ENCODE measurements at places on chromosomes 7 and 10.

DNA sequence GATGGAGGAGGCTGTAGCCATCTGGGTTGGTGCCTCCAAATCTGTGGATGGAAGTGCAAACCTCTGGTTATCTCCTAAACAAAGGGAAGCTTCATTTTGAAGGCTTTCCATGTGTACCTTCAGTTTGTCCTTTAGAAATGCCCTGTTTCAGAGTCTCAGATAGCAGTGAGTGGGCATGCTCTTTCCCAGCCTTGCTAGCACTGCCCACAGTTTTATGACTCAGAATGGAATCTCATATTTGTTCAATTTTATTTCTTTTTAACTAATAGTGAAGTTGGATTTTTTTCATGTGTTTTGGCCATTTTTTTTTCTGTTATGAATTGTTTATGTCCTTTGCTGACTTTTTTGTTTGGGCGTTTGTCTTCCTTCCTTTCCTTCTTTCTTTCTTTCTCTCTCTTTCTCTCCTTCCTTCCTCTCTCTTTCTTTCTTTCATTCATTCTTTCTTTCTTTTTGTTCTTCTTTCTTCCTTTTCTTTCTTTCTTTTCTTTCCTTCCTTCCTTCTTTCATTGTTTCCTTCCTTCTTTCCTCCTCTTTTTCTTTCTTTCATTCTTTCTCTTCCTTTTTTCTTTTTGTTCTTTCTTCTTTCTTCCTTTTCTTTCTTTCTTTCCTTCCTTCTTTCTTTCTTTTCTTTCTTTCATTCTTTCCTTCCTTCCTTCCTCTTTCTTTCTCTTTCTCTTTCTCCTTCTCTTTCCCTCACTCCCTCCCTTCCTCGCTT lies 25.6 kb downstream of the PRF1 start:
- DNase-seq, result no peak

DNA sequence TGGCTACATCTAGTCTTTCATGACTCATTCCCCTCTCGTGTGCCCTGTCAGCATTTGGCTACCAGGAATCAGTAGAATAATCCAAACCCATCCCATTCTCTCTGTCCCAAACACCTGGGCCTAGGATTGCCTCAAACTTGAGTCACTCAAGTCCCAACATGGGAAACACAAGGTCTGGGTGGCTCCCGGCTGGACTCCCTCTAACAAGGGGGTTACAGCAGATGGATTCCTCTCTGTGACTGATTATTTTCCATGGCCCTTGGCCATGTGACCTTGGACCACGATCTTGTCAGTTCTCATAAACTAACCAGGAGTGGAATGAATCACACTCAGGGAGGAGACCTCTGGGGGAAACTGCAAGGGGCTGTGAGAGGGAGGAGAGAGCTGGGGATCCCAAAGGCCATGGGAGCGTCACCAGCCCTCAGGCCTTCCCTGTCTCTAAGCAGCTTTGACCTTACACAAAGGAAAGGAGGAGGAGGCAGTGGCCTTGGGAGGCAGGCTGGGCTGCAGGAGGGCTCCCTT lies 533.1 kb downstream of the KCNMA1 start:
- DNase-seq, result peak; percentile 45

GRCh38 chr10:79071396-79071923 lies 2.7 kb downstream of the ZMIZ1 start:
- DNase-seq, result no peak

GRCh38 chr7:23234569-23235296 lies 11.8 kb upstream of the GPNMB start:
- DNase-seq, result no peak

DNA sequence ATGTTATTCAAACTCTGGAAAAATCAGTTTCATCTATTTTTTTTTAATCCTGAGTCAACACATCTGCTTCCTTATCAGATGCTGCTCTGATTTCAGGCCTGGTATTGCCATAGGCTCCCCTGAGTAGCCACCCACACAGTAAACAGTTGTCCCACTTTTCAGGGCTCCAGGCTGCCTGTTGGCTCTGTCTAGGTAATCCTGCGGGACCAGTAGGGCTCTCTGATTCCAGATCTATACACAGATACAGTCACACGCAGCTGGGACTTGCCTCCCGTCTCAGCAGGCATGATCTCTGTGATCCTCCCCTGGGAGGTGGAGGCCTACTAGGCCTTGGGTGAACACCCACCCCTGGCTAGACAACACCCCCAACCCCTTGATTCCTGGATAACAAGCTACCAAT lies 206.1 kb downstream of the CREB5 start:
- DNase-seq, result no peak

DNA sequence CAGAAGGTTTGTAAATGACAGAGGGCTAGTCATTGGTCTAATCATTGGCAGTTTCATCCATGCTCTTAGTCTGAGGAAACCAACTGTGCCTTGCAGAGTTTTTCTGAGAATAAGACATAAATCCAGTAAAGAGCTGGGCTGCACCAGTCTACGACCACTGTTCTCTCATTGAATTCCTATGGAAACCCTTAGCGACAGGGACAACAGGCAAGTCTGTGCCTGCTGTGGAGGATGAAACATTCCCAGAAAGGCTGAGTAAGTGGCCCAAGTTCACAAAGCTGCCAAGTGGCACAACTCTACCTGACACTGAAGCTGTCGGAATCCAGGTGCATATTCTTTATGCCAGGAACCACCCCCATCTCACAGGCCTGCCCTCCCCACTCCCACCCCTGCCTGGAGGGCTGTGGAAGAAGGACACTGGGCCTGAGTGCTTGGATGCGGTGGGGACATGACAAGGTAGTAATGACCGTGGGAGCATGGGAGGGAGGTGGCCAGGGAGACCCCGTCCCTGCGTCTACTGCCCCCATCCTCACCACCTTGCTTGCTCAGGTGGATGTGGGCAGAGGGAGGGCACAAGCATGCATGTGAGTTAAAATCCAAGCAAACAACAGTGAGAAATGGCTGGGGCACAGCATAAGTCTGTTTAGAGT lies 58.0 kb downstream of the VSTM4 start:
- DNase-seq, result no peak

DNA sequence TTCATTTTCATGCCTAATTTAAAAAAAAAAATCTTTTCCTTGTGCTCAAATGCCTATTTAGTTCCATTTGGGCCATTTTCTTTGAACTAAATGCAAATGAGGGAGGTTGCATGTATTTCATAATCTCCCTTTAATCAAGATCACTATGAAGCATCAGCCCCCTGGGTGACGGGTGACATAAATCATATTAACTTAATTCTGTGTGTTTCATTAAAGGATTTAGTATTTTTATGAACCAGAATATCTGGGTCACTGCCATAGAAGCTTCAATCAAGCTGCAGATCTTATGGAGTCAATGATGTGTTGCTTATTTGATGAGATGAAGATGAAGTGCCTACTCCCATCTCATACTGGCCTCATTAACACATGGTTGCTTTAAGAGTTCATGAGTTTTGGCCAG lies 301.9 kb upstream of the PRKCQ start:
- no peak for DNase-seq

DNA sequence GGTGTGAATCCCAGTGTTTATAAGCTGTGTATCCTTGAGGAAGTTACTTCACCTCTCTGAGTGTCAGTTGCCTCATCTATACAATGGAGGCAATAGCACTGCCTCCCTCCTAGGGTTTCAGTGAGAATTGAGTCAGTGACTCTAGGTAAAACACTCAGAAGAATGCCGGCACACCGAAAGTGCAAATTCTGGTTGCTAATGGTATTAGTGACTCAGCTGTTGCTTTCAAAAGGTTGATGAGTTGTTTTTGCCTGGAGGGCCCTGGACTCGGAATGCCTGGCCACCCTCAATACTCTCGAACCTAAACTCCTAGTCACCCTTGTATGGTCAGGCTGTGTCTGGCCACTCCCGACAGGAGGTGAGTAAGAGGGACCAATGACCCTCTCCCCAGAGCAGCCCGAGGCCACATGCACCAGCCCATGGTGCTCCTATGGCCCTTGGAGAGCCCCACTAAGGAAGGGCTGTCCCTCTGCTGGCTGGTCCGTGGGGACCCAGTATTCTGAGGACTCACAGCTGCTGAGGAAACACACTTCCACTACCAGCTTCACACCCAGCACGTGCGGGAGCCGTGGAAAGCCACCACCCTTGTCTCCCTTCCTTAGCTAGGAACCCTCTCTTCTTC lies 60.2 kb downstream of the CALML3 start:
- DNase-seq, result no peak

GRCh38 chr7:158849768-158850544 lies 6.4 kb upstream of the DYNC2I1 start:
- DNase-seq, result no peak

DNA sequence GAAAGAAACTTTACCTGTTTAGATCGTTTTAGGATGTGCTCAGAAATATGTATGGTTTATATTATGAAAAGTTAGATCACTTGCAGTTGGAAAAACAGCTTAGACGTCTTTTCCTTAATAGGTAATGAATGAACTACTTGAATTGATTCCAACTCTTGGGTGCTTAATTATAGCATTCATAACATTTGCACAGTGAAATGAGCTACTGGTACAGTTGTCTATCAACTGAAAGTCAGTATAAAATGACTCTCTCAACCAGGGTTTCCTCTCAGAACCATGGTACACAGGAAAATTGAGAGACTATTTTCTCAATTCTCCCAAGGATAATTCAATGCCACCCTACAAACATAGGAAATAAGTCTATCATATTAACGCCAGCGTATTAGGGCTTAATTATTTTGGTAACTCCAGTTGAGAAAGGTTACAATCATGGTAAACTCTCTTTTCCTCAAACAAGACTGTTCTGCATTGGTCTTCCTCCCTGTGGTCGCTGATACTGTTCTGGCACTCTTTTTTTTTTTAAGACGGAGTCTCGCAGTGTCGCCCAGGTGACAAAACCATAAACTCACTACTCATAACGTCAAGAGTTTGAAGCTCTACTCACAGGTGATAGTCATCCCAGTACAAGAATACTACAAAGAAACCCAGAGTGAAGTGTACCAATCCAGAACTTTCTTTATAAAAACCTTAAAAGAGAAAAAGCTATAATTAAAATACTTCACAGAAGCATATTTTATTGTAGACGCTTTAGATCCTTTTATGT lies 2.0 kb downstream of the ANLN start:
- DNase-seq, result no peak

- no peak for DNase-seq
Observed at GRCh38 chr7:27191833-27192545, 7.0 kb upstream of the HOXA11 start.

GRCh38 chr7:112172870-112173567 lies 33.2 kb downstream of the DOCK4 start:
- DNase-seq, result peak; percentile 78

DNA sequence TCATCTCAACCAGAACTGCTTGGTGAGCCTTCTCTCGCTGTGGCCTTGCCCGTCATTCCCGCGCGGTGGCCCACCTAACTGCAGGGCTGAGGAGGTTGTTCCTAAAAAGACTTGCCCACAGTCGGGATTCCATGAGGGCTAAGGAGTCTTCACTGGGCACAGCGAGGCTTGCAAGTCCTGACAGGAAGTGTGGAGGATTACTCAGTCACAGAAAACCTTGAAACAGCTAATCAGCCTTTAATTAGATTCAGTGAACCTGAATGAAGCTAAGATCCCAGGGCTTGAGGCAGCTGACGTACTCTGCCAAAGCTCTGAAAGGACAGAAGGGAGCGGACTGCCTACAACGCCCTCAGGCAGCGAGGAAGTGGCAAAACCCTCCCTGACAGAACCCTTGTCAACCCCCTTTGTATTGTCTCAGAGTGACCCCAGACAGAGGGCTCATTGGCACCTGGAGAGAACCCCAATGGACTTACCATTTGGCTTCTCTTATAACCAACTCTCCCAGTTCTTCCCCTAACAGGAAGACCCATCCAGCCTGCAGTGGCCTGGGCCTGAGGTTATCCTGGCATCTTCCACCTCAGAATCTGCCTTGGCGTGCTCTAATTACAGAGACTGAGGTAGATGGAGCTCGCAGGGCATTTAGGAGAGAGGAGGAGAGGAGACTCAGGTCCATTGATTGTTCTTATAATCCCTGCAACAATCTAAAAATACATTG lies 2.5 kb upstream of the LAMB4 start:
- peak; percentile 33 for DNase-seq

DNA sequence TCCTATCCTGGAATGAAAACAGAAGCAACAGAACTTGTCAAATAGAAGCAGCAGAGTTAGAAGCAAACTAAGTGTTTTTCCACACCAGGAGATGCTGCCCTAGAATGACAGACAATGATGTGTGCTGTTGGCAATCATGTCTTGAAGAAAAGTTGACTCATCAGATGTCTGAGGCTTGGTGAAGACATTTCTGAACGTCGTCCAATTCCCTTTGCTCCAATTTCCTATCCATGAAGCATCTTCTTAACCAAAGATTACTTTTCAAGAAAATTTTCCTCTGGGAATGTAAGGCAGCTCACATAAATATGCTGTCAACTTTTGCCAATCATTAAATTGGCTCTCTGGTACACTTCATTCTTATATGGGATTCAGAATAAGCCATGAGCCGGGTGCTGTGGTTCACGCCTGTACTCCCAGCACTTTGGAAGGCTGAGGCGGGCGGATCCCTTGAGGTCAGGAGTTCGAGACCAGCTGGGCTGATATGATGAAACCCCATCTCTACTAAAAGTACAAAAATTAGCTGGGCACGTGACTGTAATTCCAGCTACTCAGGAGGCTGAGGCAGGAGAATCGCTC lies 34.6 kb downstream of the MALSU1 start:
- DNase-seq, result peak; percentile 90

DNA sequence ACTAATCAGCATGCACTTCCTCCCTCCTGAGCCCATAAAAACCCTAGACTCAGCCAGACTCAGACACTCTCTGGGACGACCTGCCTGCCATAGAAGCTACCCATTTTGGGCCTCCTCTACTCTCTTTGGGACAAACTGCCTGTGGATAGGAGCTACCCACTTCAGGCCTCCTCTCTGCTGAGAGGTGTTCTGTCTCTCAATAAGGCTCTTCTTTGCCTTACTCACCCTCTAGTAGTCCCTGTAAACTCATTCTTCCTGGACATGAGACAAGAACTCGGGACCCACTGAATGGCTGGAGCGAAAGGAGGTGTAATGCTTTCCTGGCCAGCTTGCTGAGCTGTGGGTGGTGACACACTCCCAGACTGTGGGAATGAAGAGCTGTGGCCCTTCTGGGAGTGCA lies 424.8 kb upstream of the FZD8 start:
- no peak for DNase-seq

DNA sequence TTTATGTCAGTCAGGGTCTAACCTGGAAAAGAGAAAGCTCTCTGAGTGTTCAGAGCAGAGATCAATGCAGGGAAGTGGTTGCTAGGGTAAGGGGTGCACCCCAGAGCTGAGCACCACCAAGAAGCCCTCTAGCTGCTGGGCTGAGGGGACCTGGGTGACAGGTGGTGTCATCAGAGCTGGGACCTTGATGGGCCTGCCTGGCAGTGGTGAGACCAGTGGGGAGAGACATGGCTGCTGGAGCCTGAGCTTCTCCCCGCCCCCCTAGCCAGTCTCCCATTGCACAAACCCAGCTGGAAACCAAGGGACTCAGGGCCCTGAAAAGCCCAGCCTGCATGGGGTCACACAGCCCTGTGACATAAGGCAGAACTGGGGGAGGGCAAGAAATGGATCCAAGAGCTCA lies 49.1 kb upstream of the OSBPL3 start:
- no peak for DNase-seq

GRCh38 chr7:43559171-43559945 lies 23.6 kb upstream of the STK17A start:
- no peak for DNase-seq
